ENCODE measurements at places on chromosomes 1 and 21.

DNA sequence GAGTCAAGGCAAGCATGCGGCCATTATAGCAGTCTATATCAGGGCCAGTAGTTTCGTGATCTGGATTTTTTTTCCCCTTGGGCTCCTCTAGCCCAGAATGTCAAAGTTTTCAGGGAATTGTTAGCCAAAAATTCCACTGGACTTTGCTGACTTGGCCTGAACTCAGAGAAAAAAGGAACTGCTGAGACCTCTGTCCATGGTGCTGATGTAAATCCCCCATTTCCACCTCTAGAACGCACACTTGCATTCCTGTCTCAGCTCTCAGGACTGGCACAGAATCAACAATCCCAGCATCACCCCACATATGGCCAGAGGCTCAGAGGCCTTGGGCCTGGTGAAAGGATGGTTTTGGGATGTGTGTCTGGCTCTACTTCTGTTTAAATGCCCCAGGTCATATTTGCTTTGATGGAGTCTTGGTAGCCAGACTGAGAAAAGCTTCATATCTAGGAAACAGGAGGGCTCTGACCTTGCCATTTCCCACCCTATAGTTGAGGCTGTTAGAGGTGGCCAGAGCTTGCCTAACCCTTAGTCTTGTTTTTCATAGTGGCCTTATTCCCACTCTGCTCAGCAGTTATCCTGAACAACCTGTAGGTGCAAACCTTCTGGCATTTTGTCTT is 16.9 kb upstream of the EFCAB14 start:
- no peak for DNase-seq

- DNase-seq, result no peak
Measured at GRCh38 chr1:54564312-54565112, 16.5 kb downstream of the ACOT11 start.

DNA sequence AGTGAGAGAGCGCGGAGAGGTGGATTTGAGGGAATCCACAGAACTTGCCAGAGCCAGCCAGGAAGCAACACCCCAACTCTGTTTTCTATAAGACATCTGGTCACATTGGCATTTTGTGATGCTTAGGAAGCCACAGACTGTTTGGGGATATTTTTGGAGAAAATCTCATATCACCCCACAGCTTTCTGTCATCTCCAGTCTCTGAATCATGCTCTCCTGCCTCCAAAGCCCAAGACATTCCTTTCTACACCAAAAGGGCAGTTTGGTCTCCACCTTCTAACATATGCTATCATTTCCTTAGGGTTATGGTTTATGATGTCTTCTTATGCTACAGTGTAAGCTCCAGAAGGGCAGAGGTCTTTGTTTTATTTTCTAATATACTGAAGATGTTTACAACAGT is 14.4 kb upstream of the BCL10 start:
- no peak for DNase-seq

DNA sequence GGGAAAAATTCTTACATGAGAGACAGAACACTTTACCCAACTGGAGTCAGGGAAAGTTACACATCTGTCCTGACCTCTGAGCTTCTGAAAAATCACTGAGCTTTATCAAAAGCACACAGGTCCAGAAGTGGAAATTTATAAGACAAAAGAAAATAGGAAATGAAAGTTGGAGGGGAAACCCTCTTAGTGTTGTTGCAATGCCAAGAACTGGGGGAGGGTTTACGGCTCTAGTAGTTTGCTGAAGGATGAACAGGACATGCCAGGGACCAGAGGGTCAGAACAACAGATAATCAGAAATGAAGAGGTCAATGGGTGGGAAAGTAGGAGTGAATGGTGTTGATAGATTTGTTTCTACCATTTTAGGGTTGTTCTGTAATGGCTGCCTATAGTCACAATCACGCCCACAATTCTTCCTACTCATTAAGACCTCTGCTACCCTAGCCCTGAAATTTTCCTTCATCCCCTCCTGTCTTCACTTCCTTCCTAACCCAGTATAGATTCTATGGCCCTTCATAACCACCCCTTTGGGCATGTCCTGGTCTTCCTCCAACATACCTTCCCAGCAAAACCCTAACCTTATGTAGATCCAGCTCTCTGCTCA is 30.3 kb upstream of the FMOD start:
- no peak for DNase-seq

- DNase-seq, result no peak
Measured at GRCh38 chr1:226993814-226994585, 53.9 kb downstream of the COQ8A start.

GRCh38 chr1:110615548-110616130 is 9.5 kb upstream of the KCNA2 start:
- DNase-seq, result no peak

GRCh38 chr1:206703661-206704060 is 19.0 kb downstream of the MAPKAPK2 start:
- DNase-seq, result no peak

- DNase-seq, result no peak
Measured at GRCh38 chr1:205741681-205742080, 8.3 kb downstream of the NUCKS1 start.

GRCh38 chr1:70948396-70949017 is 99.1 kb downstream of the PTGER3 start:
- no peak for DNase-seq

- no peak for DNase-seq
Measured at GRCh38 chr1:40404670-40405462, 31.3 kb downstream of the SMAP2 start.

- DNase-seq, result no peak
Measured at GRCh38 chr1:12618965-12619791, 1.2 kb upstream of the DHRS3 start.

DNA sequence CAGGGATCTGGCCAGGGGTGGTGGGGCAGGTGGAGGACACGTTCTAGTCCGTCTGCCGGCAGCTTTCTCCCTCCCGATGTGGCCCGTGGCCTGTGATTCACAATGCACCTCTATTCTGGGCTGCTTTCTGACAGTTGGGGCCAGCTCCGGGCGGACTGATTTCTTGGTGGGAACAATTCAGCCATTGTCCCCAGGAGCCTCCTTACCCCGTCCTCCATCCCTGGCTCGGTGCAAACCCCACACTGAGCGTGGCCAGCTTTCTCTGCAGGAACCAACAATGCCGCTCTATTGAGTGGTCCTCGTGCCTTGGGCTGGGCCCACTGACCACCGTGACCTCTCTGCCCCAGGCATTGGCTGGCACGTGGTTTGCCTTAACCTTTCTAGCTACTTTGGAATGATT is 29.7 kb downstream of the PADI2 start:
- DNase-seq, result no peak

DNA sequence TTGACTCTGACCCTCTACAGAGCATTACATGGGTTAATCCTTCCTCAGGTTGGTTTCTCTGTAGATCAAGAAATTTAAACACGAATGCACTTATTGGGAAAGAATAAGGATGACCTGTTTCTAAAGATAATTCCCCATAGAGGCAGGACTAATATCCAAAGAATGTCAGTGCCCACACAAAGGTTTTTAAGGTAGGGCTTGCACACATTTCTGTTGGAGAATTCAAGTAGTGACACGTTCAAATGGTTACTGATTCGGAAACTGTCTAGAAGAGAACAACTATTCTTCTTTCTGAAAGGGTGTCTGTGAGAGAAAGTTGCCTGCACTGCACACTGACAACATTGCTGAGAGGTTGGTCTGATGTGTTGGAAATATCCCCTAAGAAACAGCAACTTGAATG is 167.3 kb downstream of the ZNF326 start:
- no peak for DNase-seq

- no peak for DNase-seq
Measured at GRCh38 chr1:13699510-13699909, 478 bp upstream of the PRDM2 start.

DNA sequence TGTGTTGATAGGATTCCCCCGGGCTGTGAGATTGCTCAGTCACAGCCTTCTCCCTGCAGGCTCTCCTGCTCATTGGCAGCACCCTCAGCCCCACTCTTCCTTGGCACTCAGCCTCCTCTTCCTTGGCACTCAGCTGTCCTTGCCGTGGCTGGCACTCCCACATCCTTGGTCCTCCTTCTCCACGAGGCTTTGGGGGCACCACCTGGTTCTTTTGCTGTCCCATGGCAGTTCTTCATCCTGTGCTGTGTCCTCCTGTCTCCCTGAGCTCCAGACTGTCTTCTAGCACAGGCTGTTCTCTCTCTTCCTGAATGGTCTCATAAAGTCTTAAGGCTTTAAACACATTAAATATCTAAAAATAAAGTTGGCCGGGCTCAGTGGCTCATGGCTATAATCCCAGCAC is 27.0 kb downstream of the PKNOX1 start:
- DNase-seq, result no peak

- DNase-seq, result no peak
Measured at GRCh38 chr1:8419172-8419571, 101.3 kb downstream of the SLC45A1 start.

GRCh38 chr1:160193091-160193819 is 2.9 kb downstream of the CASQ1 start:
- DNase-seq, result peak; percentile 87

GRCh38 chr1:14955976-14956375 is 197.6 kb upstream of the TMEM51 start:
- no peak for DNase-seq

DNA sequence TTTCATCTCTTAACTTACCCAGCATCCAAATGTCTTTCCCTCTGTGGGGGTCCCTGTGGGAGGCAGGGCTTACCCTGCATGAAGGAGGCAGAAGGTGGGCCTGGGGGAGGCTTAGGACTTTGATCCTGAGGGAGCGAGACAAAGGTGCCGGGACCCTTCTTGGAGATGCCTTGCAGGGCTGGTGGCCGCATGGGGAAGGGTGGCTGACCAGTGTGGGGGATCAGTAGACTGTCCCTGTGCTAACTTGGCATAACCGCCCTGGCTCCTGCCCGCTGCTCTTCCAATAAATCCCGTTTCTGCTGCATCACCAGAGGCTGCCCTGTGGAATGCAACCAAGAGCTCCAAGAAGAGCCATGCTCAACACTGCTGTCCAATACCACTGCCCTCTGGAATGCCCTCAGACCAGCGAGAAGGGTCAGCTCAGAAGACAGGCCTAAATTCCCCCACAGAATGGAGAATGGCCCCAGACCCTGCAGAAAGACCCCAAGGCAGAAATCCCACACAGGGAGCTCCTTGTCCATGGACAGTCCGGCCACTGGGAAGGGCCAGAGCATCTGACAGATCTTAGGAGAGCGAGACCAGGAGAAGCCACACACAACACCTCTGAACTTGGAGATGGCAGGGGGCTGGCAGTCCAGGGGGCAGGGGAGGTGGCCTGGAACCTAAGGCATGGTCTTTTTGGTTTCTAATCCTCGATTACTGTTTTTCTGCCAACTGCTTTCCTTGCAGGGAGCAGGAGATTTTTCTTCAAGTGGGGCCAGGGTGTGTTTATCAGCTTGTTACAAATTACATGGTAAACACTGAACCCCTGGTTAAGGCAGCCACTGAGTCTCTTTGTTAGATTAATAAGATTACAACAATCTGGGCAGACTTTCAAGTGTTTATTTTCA is 46.7 kb upstream of the DMRTB1 start:
- DNase-seq, result no peak

- no peak for DNase-seq
Measured at GRCh38 chr1:203693721-203694120, 67.1 kb downstream of the ATP2B4 start.

- DNase-seq, result peak; percentile 68
Measured at GRCh38 chr21:45580576-45581321, 38.5 kb upstream of the SLC19A1 start.

DNA sequence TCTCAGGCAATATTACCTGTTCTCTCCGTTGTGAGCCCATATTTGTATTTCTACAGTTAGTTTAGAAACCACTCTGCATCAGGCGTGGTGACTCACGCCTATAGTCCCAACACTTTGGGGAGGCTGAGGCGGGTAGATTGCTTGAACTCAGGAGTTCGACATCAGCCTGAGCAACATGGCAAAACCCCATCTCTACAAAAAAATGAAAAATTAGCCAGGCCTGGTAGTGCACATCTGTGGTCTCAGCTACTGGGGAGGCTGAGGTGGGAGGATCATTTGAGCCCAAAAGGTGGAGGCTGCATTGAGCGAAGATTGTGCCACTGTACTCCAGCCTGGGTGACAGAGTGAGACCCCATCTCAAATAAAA is 19.7 kb upstream of the ID3 start:
- no peak for DNase-seq
